ENCODE measurements at places on chromosomes 7 and 10.

- no peak for DNase-seq
Measured at GRCh38 chr7:107023522-107024151, 20.9 kb upstream of the PRKAR2B start.

GRCh38 chr10:63376560-63377304 is 89.0 kb downstream of the JMJD1C start:
- DNase-seq, result no peak

GRCh38 chr10:92241158-92241500 is 49.7 kb downstream of the CPEB3 start:
- no peak for DNase-seq

GRCh38 chr7:111282626-111283025 is 191.7 kb downstream of the LRRN3 start:
- no peak for DNase-seq

DNA sequence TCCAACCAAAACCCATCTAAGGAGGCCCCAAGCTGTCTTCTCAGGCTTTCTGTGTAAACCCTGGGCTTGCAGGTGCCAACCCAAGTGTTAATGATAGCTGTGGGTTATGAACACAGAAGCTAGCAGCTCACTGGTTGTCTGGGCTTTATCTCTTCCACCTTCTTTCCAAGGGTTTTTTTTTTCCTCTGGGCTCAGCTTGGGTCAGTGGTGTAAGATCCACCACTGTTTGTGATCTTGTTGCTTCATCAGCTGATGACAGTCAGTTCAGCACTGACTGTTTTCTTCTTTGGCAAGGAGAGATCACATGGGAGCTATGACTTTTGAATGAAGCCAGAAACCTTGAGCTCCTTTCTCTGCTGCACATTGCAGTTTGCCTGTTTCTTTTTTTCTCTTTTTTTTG is 4.6 kb downstream of the GTPBP4 start:
- no peak for DNase-seq

DNA sequence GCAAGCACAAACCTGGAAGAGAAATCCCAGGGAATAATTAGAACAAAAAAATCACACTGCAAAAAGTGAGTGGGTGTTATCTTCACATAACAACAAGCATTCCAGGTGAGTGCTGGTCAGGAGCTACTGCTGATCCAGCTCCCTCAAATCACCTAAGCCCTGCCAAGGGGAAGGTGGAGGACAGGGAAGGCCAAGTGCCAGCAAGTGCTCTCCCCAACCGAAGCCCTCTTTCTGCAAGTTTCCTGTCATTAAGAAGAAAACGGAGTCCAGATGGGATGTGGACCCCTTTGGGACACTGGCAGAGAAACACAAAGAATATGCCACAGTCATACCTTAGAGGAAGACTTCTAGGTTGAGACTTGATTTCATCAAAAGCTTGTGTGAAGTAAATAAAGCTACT is 933.0 kb upstream of the ZNF722 start:
- no peak for DNase-seq

GRCh38 chr7:129452589-129453231 is 18.5 kb downstream of the STRIP2 start:
- no peak for DNase-seq

DNA sequence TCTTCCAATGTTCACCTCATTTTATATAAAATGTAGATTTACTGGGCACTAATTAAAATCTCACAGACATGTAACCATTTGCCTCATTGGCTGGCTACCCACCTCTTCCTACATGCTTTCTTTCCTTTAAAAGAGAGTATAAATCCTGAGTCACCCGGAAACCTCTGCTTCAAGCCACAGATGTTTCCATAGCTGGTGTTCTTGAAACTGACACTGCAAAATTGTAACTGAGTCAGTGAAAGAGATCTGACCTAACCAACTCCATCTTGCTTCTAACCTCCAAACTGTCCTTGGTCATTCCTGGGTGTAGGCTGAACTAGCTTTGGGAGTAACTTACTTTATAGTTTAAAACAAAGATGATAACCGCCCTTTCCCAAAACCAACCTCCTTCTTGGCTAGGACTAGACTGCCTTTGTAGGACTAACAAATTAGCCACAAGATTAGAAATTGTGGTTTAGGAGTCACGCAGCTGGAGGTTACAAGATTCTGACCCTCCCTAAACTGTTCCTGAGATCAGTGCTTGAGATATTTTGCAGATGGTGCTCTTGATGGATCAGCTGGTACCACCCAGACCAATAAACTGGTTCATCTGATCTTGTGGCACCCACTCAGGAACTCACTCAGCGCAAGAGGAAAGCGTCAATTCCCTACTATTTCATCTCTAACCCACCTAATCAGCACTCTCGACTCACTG is 33.5 kb downstream of the SVOPL start:
- no peak for DNase-seq

DNA sequence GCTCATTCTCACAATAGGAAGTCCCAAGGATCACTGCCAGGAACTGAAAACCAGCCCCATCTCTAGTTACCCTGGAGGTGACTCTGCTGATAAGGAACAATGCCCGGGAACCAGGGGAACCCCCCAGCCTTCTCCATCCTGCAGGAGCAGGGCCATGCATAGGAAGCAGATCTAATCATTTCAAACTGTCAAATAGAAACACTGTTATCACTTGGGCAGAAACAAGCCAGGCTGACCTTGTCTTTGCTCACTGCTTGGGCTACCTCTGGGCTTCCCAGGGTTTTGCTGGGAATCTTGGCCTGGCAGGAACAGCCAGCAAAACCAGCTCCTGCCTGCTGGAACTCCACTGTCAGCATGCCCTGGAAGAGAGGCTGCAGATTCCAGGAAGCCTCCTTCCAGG is 114.1 kb downstream of the RNF216 start:
- no peak for DNase-seq

- no peak for DNase-seq
Measured at GRCh38 chr7:123028339-123028738, 32.8 kb upstream of the TAS2R16 start.

- peak; percentile 78 for DNase-seq
Measured at GRCh38 chr7:105677817-105678573, 96.7 kb upstream of the EFCAB10 start.

DNA sequence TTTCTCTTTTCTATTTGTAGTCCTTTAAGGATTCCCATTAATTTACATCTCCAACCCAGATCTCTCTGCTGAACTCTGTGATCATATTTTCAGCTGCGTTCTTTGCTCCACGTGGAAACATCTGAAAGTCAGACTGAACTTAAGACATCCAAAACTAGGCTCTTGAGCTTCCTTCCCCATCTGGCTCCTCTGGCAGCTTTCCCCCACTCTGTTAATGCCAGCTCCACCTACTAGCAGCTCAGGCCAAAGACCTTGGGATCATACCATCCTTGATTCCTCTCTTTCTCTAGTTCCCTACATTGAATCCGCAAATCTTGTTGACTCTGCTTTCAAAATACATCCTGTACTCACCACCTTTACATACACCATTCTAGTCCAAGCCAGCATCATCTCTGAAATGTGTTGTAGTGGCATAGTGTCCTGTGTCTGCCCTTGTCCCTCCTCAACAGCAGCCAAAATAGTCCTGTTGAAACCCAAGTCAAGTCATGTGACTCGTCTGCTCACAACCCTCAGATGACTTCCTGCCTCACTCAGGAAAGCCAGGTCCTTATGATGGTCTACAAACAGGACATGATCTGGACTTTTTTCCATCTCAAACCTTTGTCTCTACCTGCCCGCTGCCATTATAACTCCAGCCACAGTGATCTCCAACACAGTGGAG is 7.0 kb downstream of the REEP3 start:
- no peak for DNase-seq

DNA sequence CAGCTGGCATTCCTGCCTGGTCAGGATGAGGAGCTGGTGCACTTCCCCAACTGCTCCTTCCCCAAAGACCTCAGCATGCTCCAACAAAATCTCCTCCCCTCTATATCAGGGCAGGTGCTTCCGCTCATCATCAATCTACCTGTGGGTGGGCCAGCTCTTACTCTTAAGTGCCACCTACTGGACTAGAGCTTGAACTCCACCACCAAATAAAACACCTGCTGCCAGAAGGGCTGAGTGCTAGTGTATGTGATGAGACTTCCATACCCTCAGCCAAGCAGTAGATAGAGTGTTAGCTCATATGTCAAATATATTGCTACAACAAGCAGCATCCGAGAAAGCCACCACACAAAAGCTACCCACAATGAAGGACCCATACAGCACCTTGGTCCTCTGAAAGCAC is 264.3 kb downstream of the RNLS start:
- DNase-seq, result peak; percentile 12

GRCh38 chr7:48337012-48337621 is 165.9 kb downstream of the ABCA13 start:
- no peak for DNase-seq

GRCh38 chr7:87038993-87039690 is 20.3 kb downstream of the ELAPOR2 start:
- no peak for DNase-seq

DNA sequence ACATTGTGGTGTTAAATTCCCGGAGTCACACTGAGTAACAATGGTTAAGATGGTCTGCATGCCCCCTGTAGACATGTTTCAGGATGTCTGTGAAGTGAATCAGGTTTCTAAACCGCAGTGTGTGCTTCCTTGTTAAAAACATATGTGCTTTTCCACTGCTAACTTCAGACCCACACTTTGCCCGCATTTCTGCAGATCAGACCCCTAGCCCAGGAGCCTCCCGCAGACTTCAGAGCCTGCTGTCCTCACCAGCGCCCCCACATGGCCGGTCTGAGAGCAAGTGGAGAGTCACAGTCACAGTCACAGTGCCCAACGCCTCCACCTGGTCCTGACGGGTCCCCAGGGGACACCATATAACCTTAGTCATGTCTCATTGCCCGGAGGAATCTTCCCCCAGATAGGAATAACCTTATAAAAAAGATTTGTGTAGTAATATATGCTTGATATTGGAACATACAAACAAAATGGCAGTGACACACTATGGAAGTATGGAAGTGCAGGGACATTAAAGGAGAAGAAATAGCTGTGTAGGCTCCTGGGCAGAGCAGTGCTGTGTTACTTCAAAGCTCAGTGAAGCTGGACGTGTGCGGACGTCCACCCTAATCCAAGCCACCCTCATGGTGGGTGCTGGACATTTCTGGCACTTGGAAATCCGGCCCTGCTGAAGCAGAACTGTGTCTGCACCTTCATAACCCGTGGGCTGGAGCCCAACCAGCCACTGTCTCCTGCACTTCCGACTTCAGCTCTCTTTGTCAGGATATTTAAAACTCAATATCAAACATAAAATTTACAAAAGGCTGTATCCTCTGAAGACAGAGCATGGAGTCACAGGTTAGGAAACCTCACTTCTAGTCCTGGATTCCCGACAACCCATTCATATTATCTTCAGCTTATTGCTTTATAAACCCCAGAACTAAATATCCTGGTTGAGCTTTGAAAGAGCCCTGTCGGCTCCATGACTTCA is 29.0 kb downstream of the GSTO2 start:
- DNase-seq, result no peak

GRCh38 chr10:88346144-88346977 is 236.8 kb downstream of the RNLS start:
- no peak for DNase-seq

DNA sequence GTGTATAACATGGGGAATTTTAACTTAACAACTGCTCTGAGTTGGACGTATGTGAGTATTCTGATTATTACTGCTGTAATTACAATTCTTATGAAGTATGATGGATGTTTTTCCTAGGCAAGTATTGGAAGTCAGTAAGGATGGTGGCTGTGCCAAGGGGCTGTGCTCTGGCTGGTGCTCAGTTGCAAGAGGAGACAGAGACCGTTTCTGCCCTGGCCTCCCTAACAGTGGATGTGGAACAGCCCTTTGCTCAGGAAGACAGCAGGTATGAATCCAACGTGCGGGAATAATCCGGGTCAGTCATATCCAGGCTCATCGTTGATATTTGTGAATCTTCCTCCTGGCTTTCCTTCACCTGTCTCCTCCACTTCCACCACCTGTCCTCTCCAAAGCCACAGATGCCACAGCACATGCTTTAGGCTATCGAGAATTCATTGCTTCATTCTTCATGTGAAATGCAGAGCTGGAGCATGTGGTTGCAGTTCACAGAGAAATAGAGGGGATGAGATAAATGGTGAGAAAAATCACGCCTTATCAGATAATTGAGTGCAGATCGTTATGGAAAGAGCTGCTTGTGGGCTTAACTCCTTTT is 141.7 kb downstream of the TWIST1 start:
- DNase-seq, result no peak

DNA sequence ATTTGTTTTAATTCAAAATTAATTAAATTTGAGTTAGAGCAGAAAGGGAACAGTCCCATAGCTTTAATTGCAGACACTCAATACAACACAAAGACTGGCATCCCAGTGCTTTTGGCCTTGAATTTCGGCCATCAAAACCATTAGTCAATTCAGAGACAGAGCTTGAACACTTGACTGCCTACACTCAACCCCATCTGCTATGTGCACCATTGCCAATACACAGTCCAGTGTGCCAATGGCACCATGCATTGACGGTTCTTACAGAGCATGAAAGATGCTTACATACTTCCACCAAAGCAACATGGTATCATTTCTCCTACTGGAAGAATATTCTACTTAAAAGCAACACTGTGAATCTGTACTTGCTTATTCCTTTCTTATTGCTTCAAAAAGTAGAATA is 43.6 kb upstream of the LRRTM3 start:
- no peak for DNase-seq

DNA sequence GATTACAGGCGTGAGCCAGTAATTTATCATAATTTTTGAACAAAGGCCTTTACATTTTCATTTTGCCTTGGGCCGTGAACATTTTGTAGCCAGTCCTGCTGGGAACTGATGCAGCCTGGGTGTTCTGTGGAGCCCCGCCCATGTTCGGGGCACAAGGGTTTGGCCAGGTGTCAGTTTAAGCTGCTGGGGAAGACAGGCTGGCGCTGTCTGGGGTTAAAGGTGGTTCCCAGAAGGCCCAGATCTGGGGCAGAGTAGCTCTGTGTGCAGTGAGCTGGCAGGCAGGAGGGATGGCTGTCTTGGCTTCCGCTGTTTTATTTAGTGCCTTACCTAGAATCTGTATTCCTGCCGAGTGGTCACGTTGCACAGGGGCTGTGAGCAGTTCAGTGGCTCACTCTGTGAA is 50.2 kb downstream of the DOCK1 start:
- no peak for DNase-seq

DNA sequence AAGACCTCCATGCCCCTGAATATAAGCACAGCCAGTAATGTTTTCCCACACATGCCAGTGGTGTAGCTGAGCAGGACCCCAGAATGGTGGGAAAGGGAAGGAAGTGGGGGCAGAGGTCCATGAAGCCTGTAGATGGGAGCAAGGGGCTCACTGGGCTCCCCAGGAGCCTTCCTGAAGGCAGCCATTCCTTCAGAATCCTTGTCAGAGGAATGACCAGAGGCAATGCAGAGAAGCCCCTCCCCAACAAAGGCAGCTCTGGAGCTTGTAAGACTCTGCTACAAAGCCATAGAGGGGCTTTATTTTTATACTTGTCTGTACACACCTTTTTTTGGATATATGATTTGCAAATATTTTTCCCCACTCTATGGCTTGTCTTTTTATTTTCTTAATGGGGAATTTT is 165.0 kb upstream of the TCF7L2 start:
- no peak for DNase-seq

GRCh38 chr10:112022196-112022595 is 161.4 kb downstream of the GPAM start:
- DNase-seq, result no peak

GRCh38 chr10:45612741-45613140 is 59.8 kb downstream of the ZFAND4 start:
- no peak for DNase-seq
